ENCODE measurements at places on chromosomes 7 and 10.

DNA sequence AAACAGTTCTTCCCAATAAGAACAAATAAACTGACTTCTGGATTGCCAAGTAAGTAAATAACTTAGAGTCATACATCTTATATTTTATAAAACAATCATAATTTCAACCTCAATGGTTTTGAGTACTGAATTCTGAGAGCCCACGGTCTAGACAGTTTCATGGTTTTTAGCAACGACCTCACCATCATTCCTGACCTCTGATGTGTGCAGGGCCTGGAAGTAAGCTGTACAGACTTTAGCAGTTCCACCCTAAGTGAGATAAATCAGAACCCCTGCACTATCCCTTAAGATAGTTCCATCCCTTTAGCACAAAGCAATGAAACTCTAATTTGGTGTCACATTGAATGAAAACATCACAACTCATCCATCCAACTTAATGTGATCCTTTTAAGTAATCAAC is 86.0 kb downstream of the NEBL start:
- DNase-seq = no peak

- no peak for DNase-seq
Observed at GRCh38 chr7:31688996-31689395, 2.0 kb downstream of the PPP1R17 start.

DNA sequence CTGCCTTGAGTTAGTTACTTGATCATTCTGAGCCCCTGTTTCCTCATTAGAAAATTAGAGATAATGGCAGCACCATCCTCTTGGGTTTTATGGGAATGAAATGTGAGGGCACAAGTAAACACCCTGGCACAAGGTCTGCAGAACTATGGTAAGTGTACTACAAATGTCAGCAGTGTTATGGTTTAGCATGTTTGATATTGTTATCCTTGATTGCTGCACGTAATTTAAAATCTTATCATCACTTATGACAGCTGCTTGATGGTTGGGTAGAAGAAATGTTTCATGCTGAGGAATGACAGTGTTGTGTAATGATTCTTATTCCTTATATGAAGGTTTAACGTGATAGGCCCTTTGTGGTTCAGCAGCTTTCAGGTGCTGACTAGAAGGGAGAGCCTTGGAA is 134.3 kb downstream of the KAT6B start:
- DNase-seq = no peak

DNA sequence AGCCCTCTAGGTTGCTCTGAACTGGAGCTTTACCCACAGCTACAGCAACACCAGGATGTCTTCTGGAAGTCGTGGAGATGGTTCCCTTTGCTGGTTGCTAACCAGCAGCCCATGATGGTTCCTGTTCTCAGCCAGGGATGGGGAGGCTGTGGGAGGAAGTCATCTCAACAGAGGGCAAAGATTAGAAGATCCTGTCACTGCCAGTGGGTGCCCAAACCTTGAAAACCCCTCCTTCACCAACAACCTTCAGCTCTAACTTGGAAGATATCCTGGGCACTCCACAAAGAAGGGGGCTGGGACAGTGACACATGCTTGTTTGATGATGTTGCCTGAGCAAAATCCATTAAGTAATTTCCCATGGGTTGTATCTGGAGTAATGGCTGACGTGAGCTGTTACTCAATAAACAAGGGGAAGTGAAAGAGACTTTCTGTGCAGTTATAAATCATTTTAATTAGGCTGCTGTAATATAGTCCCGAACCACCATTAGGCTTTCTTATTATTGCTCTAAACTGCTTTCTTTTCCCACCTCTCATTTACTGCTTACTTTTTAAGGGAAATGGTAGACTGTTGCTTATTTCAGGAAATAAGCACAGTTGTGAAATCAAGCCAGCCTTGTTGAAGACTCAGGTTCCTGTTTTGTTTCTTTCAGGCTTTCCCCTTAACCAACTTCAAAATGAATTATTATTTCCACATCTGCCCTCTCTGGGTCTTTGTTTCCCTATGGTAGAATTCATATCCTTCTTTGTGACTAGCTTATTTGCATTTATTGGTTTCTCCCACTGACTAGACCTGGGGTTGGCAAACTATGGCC is 124.8 kb downstream of the PPP1R17 start:
- peak; percentile 50 for DNase-seq

GRCh38 chr7:141393056-141393455 is 158.2 kb upstream of the AGK start:
- DNase-seq = no peak

- peak; percentile 4 for DNase-seq
Observed at GRCh38 chr7:94562525-94562924, 52.9 kb downstream of the CASD1 start.

DNA sequence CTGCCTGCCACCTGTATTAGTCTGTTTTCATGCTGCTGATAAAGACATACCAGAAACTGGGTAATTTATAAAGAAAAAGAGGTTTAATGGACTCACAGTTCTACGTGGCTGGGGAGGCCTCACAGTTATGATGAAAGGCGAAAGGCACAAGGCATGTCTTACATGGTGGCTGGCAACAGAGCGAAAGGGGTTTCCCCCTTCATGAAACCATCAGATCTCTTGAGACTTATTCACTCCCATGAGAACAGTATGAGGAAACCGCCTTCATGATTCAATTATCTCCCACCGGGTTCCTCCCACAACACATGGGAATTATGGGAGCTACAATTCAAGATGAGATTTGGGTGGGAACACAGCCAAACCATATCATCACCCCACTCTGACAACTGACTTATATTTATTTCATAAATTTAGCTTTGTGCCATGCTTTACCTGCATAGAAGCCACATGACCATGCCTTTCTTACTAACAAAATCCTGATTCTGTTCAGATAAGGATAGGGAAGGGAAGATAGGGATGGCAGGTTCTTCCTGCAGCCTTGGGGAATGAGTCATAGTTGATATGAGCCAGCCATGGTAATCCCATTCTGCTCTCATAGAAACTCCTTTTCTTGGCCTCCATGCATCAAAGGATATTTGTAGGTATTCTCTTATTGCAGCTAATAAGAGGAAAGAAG is 191.3 kb upstream of the AGK start:
- peak; percentile 80 for DNase-seq

GRCh38 chr7:102891693-102892261 is 21.0 kb upstream of the LRRC17 start:
- DNase-seq = peak; percentile 93

DNA sequence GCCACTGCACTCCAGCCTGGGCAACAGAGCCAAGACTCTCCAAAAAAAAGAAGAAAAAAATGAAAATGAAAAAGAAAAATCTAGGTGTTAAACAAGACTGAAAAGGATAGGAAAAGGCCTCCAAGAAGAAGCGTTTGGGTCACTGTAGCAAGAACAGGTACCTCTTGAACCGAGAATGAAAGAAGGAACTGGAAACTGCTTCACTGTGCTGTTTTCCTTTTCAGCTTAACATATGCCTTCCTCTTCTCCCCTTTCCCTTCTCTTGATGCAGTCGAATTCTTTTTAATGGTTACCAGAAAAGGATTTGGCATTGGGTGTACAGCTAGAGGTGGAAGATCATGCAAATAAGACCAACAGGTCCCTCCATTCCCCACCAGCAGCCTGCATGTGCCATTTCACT is 28.1 kb downstream of the LRRC4 start:
- DNase-seq = no peak

DNA sequence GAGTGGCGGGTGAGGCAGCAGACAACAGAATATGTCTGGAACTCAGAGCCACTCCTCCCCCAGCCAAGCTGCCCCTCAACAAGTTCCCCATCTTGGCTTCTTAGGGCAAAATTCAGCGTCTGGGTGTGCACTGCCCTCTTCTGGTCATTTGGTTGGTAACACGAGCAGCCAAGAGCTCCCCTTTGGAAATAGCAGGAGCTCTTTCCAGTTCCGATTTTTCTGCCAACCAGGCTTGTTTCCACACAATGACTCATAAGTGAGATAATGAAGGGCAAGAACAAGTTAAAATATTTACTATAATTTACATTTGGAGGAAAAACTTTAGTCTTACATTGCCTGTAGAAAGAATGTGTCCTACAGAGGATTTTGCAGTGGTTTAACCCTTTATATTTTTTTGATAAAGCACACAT is 70.5 kb downstream of the ADCYAP1R1 start:
- DNase-seq = peak; percentile 91

DNA sequence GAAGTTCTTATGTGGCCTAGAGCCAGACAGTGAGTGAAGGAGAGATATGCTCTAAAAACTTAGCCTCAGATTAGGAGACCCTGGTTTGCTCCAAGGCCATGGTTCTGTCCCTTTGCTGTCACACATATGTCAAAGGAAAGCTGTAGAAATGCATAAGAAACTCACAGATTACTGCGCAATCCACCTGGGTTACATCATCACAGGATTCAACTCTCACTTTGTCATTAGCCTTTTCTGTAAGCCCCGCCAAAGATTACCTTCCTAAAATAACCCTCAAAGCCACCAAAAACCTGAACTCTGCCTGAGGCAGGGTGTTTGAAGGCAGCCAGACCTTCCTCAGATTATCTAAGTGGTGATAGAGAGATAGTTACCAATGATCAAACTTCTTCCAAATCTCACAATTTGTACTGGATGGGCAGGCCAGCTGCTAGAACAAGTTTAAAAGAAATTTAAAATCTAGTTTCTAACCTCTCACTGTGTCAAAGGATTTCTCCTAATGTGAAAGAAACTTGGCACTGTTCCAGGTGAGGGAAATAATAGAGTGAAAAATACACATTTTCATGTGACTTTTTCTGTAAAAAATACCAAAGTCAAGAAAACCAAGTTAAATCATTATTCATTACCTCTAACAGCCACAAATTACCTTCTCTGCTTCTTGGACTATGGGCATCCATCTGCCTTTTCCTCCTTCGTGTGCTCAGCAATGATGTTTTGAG is 567.2 kb downstream of the SUGCT start:
- no peak for DNase-seq

GRCh38 chr10:109743574-109743973 is 179.7 kb downstream of the XPNPEP1 start:
- DNase-seq = no peak

DNA sequence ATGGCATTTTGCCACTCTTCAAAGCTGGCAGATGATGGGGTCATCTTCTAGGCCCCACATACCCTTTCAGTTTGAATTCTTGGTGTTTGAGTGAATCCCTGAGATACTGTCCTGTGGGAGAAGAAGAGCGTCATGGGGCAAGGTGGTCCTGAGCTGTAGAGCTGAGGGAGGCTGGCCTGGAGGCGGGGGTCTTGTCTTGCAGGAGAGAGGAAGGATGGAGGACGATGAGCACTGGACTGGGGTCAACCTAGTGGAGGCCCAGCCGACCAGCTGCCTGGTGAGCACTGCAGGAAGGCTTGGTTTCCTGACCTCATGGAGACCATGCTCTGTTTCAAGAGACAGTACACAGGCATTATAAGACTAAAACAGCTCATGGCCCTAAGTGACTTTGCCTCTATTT is 114.6 kb downstream of the TACC2 start:
- DNase-seq = no peak

- no peak for DNase-seq
Observed at GRCh38 chr10:11468126-11468742, 143.2 kb downstream of the USP6NL start.

DNA sequence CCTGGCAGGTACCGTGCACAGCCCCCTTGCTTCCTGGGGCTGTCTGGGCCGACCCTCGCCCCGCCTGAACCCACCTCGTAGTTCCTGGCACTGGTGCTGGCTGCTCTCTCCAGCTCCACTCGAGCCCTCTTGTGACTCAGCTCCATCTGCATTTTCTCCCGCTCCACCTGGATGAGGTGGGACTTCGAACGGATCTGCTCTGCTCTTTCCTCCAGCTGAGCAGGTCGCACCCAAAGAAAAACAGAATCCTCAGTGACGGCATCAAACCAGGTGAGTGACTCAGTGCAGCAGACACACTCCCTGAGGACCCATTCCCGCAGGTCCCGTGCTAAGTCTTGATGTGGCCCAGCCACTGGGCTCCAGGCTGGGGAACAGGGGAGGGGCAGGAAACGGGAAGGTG is 7.4 kb downstream of the MAD1L1 start:
- DNase-seq = no peak

- peak; percentile 51 for DNase-seq
Observed at GRCh38 chr10:122459561-122460273, 1.6 kb upstream of the HTRA1 start.

DNA sequence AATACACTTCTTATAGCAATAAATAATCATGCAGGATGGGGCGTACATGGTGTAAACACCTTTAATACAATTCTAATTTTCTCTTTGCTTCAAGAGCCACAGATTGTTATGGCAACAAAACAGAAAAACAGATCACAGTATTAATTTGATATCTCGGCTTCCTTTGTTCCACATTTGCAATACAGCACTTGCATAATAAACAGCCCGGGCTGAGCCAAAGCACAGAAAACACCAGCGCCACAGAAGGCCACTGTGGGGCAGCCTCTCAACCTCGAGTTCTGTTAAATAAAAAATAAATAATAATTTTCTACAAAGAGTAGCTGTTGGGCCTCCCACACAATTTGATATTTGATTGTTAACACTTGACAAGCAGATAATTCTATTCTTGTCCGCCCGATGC is 255.9 kb downstream of the USP6NL start:
- no peak for DNase-seq

DNA sequence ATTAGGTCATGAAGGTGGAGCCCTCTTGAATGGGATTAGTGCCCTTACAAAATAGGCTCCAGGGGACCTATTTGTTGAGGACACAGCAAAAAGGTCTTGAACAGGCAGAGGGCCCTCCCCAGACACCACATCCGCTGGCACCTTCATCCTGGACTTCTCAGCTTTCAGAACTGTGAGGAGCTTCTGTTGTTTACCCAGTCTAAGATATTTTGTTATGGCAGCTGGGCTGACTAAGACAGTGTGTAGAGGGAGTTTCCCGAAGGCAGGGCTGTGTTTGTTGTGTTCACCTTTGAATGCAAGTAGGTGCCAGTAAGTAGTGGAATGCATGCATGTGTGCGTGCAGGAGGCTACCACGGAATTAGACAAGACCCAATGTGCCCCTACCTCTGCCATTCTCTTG is 106.7 kb downstream of the PTPRE start:
- DNase-seq = no peak

DNA sequence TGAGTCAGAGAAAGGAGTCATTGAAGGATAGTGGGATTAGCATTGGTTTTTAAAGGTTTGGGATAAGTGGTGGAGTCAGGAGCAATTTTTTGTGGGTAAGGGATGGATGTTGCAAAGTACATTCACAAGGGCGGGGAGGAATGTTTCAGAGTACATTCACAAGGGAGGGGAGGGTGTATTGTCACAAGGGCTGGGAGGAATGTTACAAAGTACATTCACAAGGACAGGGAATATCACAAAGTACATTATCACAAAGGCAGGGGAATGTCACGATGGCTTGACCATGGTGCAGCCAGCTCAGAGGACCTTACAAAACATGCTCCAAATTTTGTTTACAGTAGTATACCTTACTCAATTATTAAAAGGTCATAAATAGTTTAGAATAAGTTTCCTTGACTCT is 30.3 kb downstream of the C1GALT1 start:
- no peak for DNase-seq

DNA sequence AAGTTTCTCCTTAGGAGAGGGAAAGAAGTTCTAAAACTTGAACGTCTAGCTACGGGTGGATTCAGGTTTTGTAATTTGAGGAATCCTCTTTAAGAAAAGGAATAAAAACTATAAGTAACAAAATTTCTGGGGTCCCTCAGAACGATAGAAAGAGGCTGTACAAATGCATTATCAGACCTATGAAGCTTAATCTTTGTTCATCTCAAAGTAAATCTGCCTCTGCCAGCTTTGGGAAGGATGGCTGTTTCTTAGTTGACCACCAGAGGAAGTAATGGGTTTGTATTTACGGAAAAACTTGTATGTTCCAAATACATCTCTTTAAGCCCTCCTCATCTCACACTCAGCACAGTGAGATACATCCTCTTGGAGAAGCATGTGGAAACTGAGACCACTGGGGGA is 864 bp downstream of the PSTK start:
- DNase-seq = peak; percentile 26

All from A172 (cell line).